Fibroblast of villous mesenchyme (primary cell): ENCODE measurements at places on chromosomes 6 and 20.
A peak's percentile ranks its signal among the peaks of the same experiment; 100 is the strongest.

DNA sequence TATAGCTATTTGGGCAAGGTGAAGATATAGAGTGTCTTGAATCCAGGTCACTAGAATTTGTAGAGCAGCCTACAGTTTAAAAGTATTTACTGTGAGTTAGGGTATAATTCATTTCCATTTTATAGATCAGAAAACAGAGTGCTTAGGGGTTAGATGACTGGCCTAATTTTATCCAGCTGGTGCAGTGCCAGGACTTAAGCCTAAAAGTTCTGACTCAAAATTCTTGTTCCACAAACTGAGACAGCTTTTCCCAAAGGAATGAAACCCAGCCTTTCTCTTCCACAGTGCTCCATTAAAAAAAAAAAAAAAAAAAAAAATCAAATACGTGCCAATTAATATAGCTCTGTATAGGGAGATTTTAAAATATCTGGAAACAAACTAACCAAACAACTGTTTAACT lies 441.0 kb upstream of the MARCKS start:
- DNase-seq = no peak

GRCh38 chr20:49516916-49517804 lies 34.7 kb upstream of the KCNB1 start:
- DNase-seq = no peak

DNA sequence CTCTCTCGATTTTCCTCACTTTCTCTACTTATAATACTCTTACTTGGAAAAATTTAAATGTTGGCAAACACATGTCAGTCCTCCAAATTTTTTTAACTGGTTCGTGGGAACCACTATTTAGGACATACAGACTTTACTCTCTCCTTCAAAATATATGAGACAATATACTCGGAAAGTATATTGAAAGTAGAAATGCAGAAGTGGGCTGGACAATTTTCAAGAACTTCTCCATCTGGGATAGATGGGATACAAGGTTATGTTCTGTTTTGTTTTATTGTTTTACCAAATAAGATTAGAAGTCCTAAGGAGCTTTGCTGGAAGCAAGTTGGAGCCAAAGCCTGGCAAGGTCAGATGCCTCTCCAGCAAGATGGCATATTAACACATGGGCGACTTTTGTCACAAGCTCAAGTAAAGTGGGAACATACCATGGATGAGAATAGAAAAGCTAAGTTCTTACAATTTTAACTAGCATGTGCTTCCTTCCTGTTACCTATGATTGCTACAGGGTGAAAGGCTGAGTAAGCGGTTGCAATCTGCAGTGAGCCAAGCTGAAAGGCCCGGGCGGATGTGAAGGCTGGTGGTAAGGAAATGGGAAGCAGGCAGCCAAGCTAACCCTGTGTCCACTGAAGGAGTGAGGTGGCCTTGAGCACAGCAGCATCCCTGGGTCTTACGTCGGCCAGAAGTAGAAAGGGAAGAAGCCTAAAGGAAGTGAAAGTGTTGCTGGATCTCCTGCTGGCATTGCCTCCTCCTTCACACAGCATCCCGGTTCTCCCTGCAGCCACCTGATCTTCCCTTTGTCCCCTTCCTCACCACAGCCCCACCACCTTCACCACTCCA lies 7.1 kb downstream of the MAP3K5 start:
- DNase-seq = no peak

DNA sequence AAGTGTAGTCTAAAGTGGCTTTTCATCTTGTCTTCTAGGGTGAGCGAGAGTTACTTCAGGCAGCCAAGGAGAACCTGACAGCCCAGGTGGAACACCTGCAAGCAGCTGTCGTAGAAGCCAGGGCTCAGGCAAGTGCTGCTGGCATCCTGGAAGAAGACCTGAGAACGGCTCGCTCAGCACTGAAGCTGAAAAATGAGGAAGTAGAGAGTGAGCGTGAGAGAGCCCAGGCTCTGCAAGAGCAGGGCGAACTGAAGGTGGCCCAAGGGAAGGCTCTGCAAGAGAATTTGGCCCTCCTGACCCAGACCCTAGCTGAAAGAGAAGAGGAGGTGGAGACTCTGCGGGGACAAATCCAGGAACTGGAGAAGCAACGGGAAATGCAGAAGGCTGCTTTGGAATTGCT lies 27.1 kb downstream of the C20orf173 start:
- no peak for DNase-seq

GRCh38 chr20:44450281-44450889 lies 25.3 kb upstream of the TTPAL start:
- no peak for DNase-seq

DNA sequence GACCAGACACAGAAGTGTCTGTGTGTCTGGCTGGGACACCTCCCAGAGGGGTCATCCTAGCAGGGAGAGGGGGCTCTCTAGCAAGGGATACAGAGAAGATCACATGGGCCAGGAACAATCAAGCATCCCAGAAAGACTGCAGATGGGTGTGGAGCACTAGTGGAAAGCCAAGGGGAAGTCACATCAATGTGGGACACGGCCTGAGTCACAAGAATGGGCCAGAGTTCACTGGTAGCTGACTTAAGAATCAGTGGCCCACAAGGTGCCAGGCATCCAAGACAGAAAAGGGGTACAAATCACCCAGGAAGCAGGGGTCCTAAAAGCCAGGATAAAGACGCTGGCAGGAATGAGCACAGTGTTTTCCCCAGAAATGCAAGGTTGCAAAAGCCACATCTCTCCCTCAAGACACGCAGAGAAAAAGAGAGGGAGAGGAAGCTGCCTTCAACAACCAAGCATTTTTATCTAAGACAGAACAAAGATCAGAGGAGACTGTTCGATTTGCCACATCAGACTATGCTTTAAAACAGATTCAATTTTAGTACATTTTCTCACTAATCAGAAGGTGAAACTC lies 113.6 kb upstream of the DST start:
- no peak for DNase-seq

- no peak for DNase-seq
Measured at GRCh38 chr20:63540417-63541186, 3.4 kb upstream of the PTK6 start.

DNA sequence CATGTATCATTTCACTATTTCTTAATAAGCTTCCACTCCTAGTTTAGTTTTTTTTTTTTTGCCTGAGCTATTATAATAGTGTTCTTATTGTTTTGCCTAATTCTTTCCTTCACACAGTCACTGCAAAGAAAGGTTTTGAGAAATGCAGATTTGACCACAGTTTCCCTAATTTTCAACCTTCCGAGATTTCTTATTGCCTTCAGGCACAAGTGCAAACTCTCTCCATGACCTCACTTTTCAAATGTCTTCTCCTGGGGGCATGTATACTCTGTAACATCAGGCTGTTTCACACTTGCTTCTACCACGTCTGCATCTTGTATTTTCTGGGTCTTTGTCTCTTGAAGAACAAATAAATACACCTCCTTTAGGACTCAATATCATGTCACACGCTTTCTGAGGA lies 339.0 kb upstream of the CITED2 start:
- no peak for DNase-seq

- DNase-seq = no peak
Measured at GRCh38 chr6:143348531-143348930, 102.0 kb downstream of the ADAT2 start.

GRCh38 chr6:2381872-2382661 lies 136.7 kb upstream of the GMDS start:
- no peak for DNase-seq

DNA sequence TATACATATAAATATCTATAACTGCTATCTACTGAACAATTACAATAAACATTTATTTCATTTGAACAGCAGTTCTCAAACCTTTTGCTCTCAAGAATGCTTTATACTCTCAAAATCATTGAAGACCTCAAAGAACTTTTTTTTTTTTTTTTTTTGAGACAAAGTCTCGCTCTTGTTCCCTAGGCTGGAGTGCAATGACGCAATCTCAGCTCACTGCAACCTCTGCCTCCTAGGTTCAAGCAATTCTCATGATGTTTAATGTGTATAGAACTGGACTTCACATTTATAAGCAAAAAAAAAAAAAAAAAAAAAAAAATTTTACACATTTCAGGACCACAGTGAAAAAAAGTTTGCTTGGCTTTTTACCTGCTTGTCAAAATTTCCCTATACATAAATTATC lies 11.7 kb downstream of the UBE2V1 start:
- no peak for DNase-seq

- peak; percentile 49 for DNase-seq
Measured at GRCh38 chr20:37911838-37912281, 8.9 kb downstream of the VSTM2L start.

- DNase-seq = no peak
Measured at GRCh38 chr20:35421322-35421721, 9.5 kb upstream of the UQCC1 start.

- DNase-seq = no peak
Measured at GRCh38 chr6:26375270-26375669, 7.6 kb upstream of the BTN2A2 start.

DNA sequence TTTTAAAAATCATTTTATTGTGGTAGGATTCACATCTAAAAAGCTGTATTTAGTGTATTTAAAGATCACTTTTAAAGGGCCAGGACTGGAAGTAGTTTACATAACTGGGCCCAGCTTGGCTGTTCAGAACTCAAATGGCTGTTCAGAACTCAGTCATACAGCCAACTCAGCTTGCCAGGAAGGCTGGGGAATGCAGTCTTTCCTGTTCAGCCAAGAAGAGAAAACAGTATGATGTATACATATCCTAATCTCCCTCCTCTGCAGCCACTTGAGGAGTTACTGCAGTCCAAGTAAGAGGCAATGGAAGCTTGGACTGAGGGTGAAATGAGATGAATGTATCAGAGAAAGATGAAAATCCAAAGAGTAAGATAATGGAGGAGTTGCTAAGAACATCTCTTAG lies 24.6 kb downstream of the DSTN start:
- peak; percentile 55 for DNase-seq

DNA sequence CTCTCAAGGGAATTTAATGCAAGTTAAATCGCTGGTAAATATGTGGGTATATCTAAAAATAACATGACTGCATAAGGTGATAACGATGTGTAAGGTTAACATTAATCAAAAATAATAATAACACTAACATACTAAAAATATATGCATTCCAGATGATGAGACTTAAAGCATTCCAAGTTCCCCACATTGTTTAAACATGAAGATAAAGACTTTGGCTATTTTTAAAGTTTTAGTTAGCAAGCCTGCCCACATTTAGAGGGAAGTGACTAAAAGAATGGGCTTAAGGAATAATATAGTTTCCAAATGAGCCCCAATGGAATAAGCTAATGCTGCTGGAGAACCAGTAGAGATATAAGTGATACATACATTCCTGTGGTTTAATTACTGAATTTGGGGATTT lies 941.3 kb downstream of the TBC1D32 start:
- DNase-seq = no peak
